ENCODE measurements at places on chromosomes 3 and 15.

DNA sequence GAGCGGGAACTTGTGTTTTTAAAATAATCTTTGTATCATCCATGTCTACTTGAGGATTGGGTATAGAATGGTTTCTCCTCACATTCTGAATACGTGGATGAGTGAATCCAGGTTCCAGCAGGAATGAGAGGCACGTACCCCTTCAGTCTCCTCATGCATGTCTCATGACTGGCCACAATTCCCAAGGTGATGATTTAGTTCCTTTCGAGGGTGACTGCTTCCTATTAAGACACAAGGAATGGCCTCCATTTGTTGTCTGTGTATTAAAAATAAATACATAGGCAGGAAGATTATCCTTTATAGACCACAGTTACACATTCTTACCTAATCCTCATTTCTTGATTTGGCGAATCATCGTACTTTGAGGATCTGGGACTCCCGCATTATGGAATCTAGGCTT is 217.0 kb upstream of the LRIG1 start:
- DNase-seq, result no peak

GRCh38 chr15:57285386-57285785 is 90.9 kb upstream of the CGNL1 start:
- DNase-seq, result no peak

- DNase-seq, result peak; percentile 55
These were observed 41.9 kb downstream of the MEX3B start for GRCh38 chr15:82003916-82004315.

- DNase-seq, result no peak
These were observed 28.8 kb upstream of the SYNM start for GRCh38 chr15:99076109-99076508.

DNA sequence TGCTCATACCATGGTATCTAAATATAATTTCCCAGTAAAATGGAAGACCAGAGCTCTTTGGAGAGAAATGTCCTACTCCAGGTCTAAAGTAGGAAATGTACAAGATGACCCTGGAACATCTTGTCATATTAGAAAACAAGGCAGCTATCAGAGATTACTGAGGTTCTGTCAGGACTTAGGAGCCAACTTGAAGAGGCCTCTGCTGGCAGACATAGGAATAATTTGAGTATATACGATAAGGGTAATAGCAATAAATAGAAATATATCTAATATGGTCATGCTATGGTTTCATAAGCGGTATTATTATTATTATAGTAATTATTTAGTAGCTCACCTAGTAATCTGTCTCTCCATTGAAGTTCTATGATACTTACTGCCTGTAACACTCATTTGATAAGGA is 224.2 kb downstream of the SOX2 start:
- no peak for DNase-seq

DNA sequence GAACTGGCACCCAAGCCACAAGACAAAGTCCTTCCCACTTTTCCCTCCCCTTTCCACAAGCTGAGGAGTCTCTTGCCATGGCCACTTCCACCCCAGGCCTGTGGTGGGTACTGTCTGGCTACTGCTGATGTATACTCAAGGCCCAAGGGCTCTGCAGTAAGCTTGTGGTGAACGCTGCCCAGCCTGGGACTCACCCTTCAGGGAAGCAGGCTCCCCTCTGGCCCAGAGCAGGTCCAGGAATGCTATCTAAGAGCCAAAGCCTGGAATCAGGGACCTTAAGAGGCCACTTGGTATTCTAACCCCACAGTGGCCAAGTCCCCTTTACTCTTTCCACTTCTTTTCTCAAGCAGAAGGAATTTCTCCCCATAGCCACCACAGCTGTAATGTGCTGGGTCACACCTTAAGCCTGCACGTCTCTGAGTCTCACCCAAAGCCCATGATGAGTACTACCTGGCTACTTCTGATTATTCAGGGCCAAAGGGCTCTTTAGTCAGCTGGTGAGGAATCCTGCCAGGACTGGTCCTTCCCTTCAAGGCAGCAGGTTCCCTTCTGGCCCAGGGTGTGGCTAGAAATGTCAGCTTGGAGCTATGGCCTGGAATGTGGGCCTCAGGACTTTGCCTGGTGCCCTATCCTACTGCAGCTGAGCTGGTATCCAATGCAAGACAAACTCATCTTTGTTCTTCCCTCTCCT is 4.0 kb downstream of the PATL2 start:
- DNase-seq, result no peak

DNA sequence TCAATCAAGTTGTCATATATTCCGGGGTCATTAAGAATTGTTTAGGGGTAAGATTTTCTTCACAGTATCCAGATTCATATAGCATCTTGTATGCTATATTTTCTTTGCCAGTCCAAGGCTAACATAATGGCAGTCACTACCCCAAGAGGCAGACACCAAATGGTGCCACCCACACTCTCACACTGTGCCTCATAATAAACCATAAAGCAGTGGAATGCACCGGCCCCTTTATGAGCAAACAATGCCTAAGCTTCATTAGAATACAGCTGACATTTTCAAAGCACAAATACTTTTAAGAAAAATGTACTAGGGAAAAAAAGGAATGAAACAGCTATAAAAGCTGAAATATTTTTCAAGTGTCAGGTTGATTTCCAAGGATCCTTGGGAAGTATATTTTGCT is 121.6 kb downstream of the TFDP2 start:
- peak; percentile 48 for DNase-seq

DNA sequence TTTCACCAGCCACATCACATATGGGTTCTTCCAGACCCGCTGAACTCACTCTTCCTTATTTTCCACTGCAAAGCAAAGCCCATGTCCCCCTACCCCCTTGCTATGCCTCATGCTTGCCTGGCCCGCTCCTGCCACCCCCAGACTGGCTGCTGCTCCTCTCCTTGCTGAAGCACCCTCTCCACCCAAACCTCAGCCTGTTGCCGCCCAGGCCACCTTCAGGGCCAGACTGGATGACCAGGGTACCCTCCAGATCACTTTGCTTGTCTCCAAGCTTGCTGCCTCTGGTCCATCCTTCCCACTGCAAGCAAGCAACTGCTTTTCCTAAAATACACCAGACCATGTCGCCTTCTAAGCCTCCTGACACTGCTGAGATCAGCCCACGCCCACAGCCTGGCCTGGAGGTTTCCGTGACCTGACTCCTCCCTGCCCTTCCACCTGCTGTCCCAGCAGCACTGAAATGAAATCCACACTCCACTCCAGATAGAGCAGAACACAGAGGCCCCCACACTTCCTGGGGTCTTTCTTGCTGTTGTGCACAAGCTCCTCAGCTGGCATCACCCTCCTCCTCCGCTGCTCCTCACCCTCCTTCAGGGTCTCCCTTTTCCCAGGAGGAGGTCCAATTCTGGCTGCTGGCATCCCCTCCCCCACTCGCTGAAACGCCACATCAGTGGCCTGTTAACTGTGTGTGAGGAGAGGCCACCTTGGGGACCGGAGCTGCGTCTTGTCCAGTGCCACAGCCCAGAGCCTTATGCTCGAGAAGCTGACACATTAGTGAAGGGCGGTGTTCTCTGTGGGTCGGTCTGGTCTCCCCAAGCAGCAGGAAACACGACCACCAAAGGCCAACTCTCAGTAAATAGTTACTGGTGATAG is 99.1 kb downstream of the ADCY5 start:
- no peak for DNase-seq

DNA sequence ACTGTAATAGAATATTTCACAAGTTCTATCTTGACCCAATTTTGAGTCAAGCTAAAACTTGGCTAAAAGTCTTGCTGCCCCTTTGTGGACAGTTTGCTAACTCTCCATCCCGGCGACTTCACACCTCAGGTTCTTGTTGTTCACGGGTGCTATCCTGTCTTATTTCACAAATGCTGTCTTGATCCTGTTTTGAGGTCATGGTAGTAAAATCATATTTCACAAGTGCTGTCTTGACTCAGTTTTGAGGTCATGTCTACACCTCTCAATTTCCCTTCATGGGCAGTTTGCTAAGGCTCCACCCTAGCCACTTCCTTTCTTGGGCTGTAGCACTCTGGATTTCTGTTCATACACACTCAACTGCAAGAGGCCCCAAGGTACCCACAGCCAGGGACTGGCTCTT is 45.0 kb upstream of the GK5 start:
- DNase-seq, result no peak

DNA sequence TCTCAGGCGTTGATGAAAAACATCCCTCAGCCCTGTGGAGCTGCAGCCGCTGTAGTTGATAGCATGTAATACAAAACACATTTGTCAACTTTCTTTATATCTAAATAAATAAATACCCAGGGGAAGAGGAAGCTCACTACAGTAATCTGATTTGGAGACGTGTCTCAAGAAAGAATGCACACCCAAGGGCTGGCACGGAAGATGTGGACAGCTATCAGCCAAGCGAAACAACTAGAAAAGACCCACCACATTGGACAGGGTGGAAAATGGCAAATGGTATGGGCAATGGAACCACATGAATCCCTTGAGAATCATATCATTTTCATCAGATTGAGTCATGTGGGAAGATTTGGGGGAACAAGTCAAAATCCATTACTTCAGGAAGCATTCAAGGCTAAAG is 43.1 kb upstream of the ALDH1A3 start:
- DNase-seq, result no peak

DNA sequence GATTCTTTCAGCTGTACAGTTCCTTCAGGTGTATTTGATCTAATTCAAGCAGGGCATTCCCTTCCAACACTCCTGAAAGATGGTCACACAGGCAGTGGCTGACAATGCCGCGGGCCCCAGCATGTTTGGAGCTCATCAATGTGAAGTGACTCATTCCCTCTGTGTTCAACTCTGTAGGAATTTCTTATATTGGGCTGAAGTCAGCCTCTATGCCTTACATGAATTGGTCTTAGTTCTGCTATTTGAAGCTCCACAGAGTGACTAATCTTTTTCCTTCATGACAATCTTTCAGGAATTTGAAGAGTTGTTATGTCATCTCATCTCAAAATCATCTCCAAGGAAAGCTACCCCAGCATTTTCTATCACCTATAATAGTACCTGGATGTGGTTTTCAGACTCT is 142.5 kb upstream of the C2CD4B start:
- DNase-seq, result no peak

DNA sequence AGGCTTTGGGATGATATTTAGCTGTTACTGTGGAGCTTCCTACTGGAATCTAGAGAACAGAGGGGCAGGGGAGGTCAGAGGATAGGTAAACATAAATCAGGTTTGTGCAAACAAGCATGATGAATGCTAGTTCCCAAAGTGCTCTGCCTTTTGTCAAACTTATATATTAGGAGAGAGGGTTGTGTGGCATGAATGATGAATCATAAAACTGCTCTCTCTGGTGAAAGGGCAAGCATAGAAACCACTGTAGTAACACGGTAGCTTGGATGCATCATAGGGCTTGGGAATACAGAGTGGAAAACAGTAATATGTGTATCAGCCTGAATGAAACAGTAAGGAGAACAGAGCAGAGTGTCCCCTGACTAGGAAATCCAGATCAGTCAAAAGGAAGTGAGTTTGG is 486.7 kb downstream of the IL5RA start:
- DNase-seq, result no peak

All from KBM-7 (cell line).